HepG2 (cell line): ENCODE measurements at places on chromosomes 13 and 19. TPM values are rescaled to one million over a fixed set of nuclear protein-coding genes. Genes with fewer than 3 reads are reported as not detected.

- peak overlapping the region; percentile 80 for H3K4me3 ChIP-seq
- peak; percentile 98 for DNase-seq
- peak overlapping the region; percentile 100 for H3K27ac ChIP-seq
- no peaks in the 10 kb centered on the region for H3K27me3 ChIP-seq
- H3K36me3 ChIP-seq = peaks cover 13% of the 10 kb centered on the region
- peaks cover 63% of the 10 kb centered on the region for H3K4me1 ChIP-seq
Observed at GRCh38 chr19:48963371-48964204, 1.5 kb upstream of the FTL start.

- H3K4me3 ChIP-seq = no peak overlapping the region
- no peaks in the 10 kb centered on the region for H3K36me3 ChIP-seq
- no peak overlapping the region for H3K27ac ChIP-seq
- no peaks in the 10 kb centered on the region for H3K4me1 ChIP-seq
- DNase-seq = no peak
- no peaks in the 10 kb centered on the region; the same call in 1 of the 2 replicates for H3K27me3 ChIP-seq
Observed at GRCh38 chr19:54302257-54302656, 10.7 kb downstream of the LILRA5 start.

- H3K27ac ChIP-seq = no peak overlapping the region
- no peak overlapping the region for H3K4me3 ChIP-seq
- H3K27me3 ChIP-seq = no peaks in the 10 kb centered on the region
- H3K36me3 ChIP-seq = no peaks in the 10 kb centered on the region
- DNase-seq = no peak
Observed at GRCh38 chr13:73433890-73434289, 375.1 kb downstream of the KLF5 start.

C19orf67 gene
- polyA plus RNA-seq = 0.32 and 0.69 TPM in 2 replicates

DNA sequence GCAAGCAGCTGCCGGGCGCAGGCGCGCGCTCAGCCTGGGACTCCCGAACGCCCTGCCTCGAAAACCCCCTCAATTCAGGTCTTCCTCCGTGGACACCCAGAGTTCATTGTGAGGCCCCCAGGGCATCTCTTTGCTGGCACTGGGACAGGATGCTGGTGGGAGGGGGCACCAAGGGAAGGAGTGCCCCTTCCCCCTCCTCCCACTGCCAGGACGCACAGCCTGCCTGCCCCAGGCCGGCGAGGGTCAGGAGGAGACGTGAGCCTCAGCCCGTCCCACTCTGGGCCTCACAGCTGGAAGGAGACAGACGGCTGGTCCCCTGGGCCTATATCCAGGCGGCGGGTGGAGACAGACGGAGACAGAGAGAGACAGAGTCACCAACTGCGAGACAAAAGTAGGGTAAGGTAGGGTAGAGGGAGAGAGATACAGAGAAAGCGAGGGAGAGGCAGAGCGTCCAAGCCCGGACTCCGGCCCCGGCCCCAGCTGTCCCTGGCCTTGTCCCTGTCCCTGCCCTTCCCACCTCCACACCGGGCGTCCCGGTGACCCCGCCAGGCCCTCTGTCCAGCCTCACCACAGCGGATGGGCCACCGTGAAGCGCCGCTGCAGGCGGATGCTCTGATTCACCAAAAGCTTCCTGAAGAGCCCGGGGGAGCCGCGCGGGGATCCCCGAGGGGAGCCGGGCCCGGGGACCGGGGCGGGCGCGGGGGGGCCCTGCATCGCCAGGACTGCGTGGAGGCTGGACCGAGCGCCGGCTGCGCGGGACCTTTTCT, at the start of gene PDE4C:
PDE4C (minus strand) TSS at position 737 of the 767 bp plus-strand sequence; CDS start at position 714, 23 bp downstream.
- no peaks in the 10 kb centered on the region for H3K36me3 ChIP-seq
- H3K27me3 ChIP-seq = no peaks in the 10 kb centered on the region
- no peak for DNase-seq
- peaks cover 56% of the 10 kb centered on the region for H3K4me1 ChIP-seq
- peak within 1 kb of the TSS; percentile 19 for H3K27ac ChIP-seq
- peak within 1 kb of the TSS; percentile 54 for H3K4me3 ChIP-seq

FXYD1 gene
- polyA plus RNA-seq = 27.0 and 31.2 TPM in 2 replicates

DNA sequence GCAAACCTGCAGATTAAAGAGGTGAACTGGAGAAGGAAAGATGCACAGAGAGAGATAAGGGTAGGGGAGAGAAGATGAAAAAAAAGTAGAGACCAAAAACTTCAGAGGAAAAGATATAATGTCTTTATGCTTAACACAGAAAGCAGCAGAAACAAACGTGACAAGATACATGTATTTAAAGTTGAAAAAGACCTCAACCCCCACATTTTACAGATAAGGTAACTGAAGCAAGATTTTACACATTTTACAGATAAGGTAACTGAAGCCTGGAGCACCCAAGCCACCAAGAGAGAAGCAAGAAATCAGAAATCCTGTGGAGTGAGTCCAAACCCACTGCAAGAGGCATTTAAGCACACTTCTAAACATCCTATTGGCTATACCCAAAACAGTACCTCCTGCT, 185.3 kb downstream of the TBC1D4 start:
- no peak for DNase-seq
- peaks cover 52% of the 10 kb centered on the region for H3K36me3 ChIP-seq
- H3K4me3 ChIP-seq = no peak overlapping the region
- no peaks in the 10 kb centered on the region for H3K27me3 ChIP-seq
- no peak overlapping the region for H3K27ac ChIP-seq
- peaks cover 12% of the 10 kb centered on the region for H3K4me1 ChIP-seq

GRCh38 chr19:7605490-7606222, 10.0 kb downstream of the CAMSAP3 start:
- H3K27ac ChIP-seq = no peak overlapping the region
- H3K36me3 ChIP-seq = peaks cover 58% of the 10 kb centered on the region
- H3K4me3 ChIP-seq = no peak overlapping the region
- H3K4me1 ChIP-seq = no peaks in the 10 kb centered on the region; the same call in 1 of the 2 replicates

GRCh38 chr19:11102944-11103343, 13.7 kb downstream of the LDLR start:
- H3K4me1 ChIP-seq = no peaks in the 10 kb centered on the region
- no peak for DNase-seq
- no peaks in the 10 kb centered on the region for H3K27me3 ChIP-seq
- H3K27ac ChIP-seq = no peak overlapping the region
- peaks cover 72% of the 10 kb centered on the region for H3K36me3 ChIP-seq
- H3K4me3 ChIP-seq = no peak overlapping the region

- no peaks in the 10 kb centered on the region for H3K36me3 ChIP-seq
- peaks cover 2% of the 10 kb centered on the region; the same call in 1 of the 2 replicates for H3K27me3 ChIP-seq
- no peak for DNase-seq
- 0 out of 2 replicates have a peak, but pooled peaks cover 4% of the 10 kb centered on the region for H3K4me1 ChIP-seq
Observed at GRCh38 chr13:71871176-71871754, 4.3 kb upstream of the DACH1 start.

DNA sequence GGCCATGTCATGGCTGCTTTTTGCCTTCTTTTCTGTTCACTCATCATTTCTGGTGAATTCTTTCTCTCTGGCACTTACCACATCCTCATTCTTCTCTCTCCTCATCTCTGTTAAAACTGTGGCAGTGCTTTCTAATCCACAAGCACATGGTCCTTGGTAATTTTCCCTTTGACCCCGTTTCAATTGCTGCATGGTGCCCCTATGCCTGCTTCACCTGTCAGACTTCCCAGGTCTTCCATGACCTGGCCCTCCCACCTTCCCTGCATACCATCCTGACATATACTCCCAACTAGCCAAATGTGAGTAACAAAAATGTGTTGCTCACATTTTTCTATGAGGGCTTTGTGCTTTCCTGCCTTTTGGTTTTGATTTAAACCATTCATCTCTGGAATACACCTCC, 286.5 kb downstream of the MTUS2 start:
- H3K27me3 ChIP-seq = no peaks in the 10 kb centered on the region
- H3K36me3 ChIP-seq = no peaks in the 10 kb centered on the region
- no peak overlapping the region for H3K4me3 ChIP-seq
- H3K4me1 ChIP-seq = no peaks in the 10 kb centered on the region
- no peak overlapping the region for H3K27ac ChIP-seq

DNA sequence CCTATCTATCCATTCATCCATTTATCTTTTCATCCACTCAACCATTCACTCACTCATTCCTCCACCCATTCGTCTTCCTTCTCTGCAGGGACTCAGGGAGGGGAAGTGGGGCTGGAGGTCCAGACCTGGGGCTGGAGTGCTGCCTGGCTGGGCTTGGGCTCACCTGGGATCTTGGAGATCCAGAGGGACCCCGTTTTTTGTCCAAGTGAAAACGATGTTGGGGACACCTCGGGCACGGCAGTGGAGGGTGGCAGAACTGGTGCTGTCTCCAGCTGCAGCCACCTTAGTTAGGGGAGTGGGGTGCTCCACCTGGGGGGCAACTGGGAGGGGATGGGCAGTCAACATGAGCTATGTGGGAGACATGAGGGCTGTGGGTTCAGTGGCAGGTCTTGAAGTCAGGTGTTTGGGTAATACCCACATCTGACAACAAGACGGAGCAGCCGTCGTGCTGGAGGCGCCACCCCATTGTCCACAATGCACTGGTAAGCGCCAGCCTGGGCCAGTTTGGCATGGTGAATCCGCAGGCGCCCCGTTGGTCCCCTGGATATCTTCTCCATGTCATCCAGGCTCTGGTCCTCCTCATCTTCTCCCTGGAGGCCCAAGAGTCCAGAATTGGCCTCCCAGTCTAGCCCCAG, 10.2 kb downstream of the NPHS1 start:
- peaks cover 27% of the 10 kb centered on the region for H3K4me1 ChIP-seq
- H3K27ac ChIP-seq = no peak overlapping the region
- no peaks in the 10 kb centered on the region for H3K36me3 ChIP-seq
- no peaks in the 10 kb centered on the region; the same call in 1 of the 2 replicates for H3K27me3 ChIP-seq
- no peak for DNase-seq

- no peak overlapping the region for H3K27ac ChIP-seq
- no peaks in the 10 kb centered on the region for H3K27me3 ChIP-seq
- DNase-seq = peak; percentile 16
- H3K4me3 ChIP-seq = no peak overlapping the region
- H3K36me3 ChIP-seq = no peaks in the 10 kb centered on the region
Observed at GRCh38 chr13:74128156-74128767, 5.9 kb downstream of the KLF12 start.

ZNF320 gene
- 0.05 TPM in 1 of 2 replicates, not detected in the other for polyA plus RNA-seq

DNA sequence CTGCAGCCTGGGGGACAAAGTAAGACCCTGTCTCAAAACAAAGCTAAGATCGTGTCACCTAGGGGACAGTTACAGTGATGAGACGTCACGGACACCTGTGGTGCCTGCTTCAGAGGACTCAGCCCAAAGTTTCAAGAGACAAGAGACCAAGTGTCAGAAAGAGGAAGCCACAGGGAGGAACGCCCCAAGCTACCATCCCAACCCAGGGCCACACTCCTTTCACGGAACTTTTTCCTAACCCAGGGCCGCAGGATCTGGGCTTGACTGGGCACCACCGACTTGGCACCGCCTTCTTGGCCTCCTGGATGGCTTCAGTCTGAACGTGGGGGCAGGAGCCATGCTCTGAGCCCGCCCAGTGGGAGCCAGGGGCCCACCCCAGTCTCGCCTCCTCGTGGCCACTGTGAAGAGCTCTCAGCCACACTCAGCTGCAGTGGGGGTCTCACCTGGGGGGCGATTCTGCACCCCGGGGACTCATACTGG, 8.5 kb downstream of the MOB3A start:
- H3K4me3 ChIP-seq = no peak overlapping the region
- H3K27ac ChIP-seq = peak overlapping the region; percentile 70
- peaks cover 59% of the 10 kb centered on the region for H3K4me1 ChIP-seq
- H3K27me3 ChIP-seq = no peaks in the 10 kb centered on the region

VMAC gene
- 2.4 and 3.1 TPM in 2 replicates for polyA plus RNA-seq

- no peaks in the 10 kb centered on the region for H3K36me3 ChIP-seq
- H3K27me3 ChIP-seq = no peaks in the 10 kb centered on the region
- H3K27ac ChIP-seq = no peak overlapping the region
- DNase-seq = no peak
Observed at GRCh38 chr13:39284801-39285388, 246.6 kb downstream of the NHLRC3 start.

SMIM44 gene
- polyA plus RNA-seq = not detected in 2 replicates

KLK2 gene
- polyA plus RNA-seq = 0.11 TPM in 1 of 2 replicates, not detected in the other

- no peak for DNase-seq
- no peak overlapping the region for H3K4me3 ChIP-seq
- peak overlapping the region; percentile 53 for H3K27ac ChIP-seq
Observed at GRCh38 chr19:48953141-48953540, 1.5 kb upstream of the BAX start.

DNA sequence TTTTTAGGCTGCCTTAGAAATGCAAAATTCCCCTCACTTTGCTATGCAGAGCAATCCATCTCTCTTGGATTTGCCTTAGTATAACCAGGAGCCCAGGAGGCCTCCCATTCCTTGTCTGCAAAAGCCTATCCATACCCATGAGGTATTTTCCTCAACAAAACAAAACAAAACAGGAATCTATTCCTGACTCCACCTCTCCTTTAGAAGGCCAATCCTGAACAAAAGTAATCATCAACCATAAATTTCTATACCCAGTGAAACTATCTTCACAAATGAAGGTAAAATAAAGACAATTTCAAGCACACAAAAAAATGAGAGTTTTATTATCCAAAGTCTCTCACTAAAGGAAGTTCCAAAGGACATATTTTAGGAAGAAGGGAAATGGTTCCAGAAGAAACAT, 365.7 kb downstream of the KCNRG start:
- no peaks in the 10 kb centered on the region for H3K36me3 ChIP-seq
- peaks cover 18% of the 10 kb centered on the region for H3K4me1 ChIP-seq
- H3K27ac ChIP-seq = no peak overlapping the region
- H3K27me3 ChIP-seq = no peaks in the 10 kb centered on the region
- no peak overlapping the region for H3K4me3 ChIP-seq

- DNase-seq = no peak
- H3K27me3 ChIP-seq = no peaks in the 10 kb centered on the region
- peaks cover 35% of the 10 kb centered on the region for H3K4me1 ChIP-seq
- no peak overlapping the region for H3K4me3 ChIP-seq
Observed at GRCh38 chr13:74025369-74025768, 108.8 kb downstream of the KLF12 start.

DNA sequence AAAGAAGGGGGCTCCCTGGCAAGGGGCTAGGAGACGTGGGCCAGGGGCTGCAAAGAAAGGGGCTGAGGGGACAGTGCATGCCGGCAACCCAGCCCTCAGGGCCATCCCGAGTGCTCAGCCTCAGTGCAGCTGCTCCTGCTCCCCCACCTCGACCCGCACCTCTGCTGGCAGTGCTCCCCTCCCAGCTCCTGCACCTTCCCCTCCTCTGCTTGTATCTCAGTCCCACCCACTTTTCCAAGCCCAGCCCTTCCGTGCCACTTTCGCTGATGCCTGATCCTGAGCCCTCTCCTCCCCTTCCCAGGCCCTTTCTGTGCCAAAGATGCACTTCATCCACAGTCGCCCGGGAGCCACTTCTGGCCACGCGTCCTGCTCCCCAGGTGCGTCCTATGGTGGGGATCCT, 69.9 kb upstream of the KCTD15 start:
- H3K36me3 ChIP-seq = no peaks in the 10 kb centered on the region
- peaks cover 27% of the 10 kb centered on the region; the same call in 2 of the 3 replicates for H3K27me3 ChIP-seq
- H3K4me3 ChIP-seq = no peak overlapping the region
- DNase-seq = no peak

DNA sequence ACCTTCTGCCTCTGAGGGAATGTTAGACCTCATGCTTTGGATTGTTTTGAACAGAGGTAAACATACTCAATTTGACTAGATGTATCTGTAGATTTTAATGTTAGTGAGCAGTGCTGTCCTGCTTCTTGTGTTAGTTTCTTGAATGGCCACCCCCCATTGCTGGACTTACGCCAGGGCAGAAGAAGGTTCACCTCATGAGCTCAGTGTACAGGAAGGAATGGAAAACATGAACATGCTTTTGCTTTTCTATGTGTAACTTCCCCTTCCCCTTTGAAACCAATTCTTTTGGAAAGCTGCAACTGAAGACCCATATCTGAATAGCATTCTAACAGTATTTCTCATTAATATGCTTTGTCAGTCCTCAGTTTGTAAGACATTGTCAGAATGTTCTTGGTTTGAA, 32.3 kb downstream of the WASF3 start:
- H3K27ac ChIP-seq = no peak overlapping the region
- no peak overlapping the region for H3K4me3 ChIP-seq
- no peaks in the 10 kb centered on the region for H3K36me3 ChIP-seq
- peaks cover 56% of the 10 kb centered on the region for H3K4me1 ChIP-seq
- no peak for DNase-seq
